ENCODE measurements at places on chromosomes 3 and 15.
A peak's percentile ranks its signal among the peaks of the same experiment; 100 is the strongest.

- DNase-seq = peak; percentile 58
Measured at GRCh38 chr15:77144026-77144425, 73.1 kb upstream of the TSPAN3 start.

GRCh38 chr3:64158334-64158733, 66.9 kb downstream of the PRICKLE2 start:
- DNase-seq = no peak

GRCh38 chr3:141051443-141052200, 475 bp downstream of the SPSB4 start:
- DNase-seq = peak; percentile 25

- no peak for DNase-seq
Measured at GRCh38 chr3:82814660-82815059, 1053.2 kb upstream of the GBE1 start.

DNA sequence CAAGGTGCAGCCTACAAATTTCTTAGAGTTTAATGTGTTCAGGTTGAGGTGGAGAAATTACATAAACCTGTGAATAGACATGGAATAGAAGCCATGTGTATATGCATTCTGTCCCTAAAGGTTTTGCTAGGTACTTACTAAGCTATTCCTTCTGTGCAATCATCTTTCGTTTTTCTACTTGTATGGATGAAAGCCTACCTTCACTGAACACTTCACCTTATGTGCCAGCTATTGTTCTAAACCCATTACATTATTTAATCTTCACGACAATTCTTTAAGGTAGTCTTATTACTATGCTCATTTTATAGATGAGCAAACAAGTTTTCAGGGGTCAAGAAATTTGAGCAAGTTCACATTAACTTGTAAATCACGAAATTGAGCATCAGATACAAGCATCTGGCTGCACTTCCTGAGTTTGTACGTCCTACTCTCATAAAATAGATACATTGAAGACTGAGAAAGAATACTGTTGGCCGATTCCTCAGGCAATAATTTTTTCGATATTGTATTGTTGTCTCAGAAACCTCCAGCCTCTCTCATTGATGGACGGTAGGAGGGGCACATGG, 635 bp upstream of the RCN2 start:
- DNase-seq = no peak

- DNase-seq = no peak
Measured at GRCh38 chr3:198113206-198114053, 153.4 kb downstream of the LMLN start.

DNA sequence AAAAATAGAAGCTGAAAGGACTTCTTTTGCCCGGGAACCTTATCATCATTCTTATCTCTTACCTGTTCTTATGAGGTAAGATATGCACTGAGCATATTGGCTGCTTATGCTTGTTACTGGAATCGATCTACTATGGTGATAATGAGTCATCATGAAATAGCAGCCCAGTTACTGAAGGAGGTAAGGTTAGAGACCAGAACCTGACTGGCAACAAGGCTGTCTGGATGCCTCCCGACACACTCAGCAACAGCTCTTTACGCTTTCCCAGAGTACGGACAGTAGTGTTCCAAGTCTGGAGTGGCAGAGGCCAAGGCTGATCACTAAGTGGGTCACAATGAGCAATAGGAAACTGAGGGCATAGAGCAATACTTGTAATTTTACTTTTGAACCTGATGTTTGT, 314.1 kb downstream of the NLGN1 start:
- no peak for DNase-seq

DNA sequence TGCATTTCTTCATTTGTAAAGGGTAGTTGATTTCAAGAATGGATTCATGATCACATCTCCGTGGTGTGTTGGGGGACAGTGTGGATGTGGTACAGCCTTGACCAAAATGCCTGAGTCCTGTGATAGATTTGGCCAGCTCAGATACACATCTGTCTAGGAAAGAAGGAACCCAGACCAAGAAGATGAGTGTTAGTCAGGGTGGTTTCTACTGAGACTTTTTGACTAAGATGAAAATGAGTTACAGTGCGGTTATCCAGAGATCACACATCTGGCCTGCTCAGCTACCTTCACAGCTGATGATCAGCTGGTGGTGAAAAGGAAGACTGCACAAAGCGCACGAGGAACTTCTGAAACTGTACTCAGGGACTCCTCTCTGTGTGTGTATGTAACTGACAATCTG, 68.0 kb downstream of the FNDC3B start:
- no peak for DNase-seq

- peak; percentile 67 for DNase-seq
Measured at GRCh38 chr3:189132231-189132671, 39.5 kb upstream of the TPRG1 start.

DNA sequence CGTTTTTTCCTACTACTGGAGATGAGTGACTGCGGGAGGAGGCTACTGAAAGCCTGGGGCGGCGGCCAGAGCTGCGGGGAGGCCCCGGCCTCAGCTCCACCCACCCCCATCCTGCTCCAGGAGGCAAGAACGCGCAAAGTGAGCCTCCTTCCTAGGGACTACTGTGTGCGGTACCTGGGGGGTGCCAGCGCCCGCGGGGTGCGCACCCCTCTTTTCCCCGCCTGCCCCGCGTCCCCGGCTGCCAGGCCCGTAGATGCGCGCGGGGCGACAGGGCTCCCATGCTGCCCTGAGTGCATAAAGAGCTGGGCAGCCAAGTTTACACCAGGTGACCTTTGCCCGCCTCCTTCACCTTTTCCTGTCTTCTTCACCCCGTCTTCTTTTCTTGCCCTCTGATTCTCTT, 2.5 kb upstream of the USF3 start:
- no peak for DNase-seq

DNA sequence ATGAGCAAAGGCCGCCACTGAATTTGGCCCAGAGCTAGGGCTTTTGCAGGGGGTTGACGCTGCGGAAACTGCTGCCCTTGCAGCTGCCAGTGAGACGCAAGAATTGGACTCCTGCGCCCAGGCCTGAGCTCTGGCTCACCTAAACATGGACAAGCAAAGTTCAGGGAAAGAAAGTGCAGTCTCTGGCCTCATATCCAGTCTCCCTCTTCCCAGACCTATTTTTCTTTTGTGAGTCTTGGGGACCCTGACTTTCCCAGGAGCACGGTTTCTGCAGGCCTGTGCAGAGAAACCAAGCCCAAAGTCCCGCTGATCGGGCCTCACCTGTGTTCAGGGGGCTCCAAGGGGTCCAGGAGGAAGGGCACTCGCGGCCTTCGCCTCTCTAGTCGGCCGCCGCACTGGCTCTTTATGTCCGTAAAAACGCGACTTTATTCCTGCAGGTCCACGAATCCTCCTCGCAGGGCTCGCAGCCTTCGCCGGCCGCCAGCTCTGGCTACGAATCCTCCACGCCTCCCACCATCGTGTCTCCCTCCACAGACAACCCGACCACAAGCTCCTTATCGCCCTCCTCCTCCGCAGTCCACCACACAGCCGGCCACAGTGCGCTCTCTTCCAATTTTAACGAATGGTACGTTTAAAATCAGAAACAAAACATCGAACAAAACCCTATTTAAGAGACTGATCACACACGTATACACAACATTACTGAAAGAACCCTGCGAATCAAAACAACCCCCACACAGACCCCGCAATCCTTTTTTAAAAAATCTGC, 3.9 kb downstream of the ZIC1 start:
- DNase-seq = no peak
